ENCODE measurements at places on chromosomes 2 and 18.

DNA sequence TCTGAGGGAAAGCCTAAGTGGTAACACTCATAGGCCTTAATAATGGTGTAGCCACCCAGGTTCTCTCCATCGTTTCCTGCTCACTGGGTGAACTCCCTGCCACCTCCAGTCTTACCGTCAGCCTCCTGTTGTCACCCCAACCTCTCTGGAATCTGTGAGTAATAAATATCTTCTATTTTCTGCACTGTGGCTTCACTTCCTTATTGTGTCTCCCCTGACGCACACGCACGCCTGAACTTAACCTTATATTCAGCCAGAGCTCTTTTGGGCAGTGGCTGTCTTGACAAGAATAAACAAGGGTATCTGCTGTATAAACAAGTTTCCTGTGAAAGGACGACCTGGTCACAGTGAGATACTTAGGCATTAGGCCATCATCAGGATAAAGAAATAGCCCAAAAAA is 467.2 kb downstream of the SPAG16 start:
- H3K4me1 ChIP-seq: no peaks in the 10 kb centered on the region
- no peak overlapping the region for H3K4me3 ChIP-seq
- no peak for DNase-seq

- H3K27me3 ChIP-seq: no peaks in the 10 kb centered on the region
- H3K36me3 ChIP-seq: no peaks in the 10 kb centered on the region
- no peak for DNase-seq
- H3K4me3 ChIP-seq: no peak overlapping the region
- no peak overlapping the region for H3K27ac ChIP-seq
Measured at GRCh38 chr2:139156730-139157129, 376.5 kb upstream of the NXPH2 start.

GRCh38 chr18:75208836-75209128 is 157 bp downstream of the PTGR3 start:
- no peaks in the 10 kb centered on the region for H3K36me3 ChIP-seq
- H3K4me3 ChIP-seq: peak overlapping the region; percentile 89
- peaks cover 59% of the 10 kb centered on the region for H3K4me1 ChIP-seq
- H3K27ac ChIP-seq: no peak overlapping the region
- H3K27me3 ChIP-seq: peaks cover 10% of the 10 kb centered on the region
- no peak for DNase-seq

GRCh38 chr2:192119536-192119935 is 75.2 kb downstream of the TMEFF2 start:
- no peak for DNase-seq
- no peak overlapping the region for H3K27ac ChIP-seq
- no peaks in the 10 kb centered on the region for H3K4me1 ChIP-seq
- no peak overlapping the region for H3K4me3 ChIP-seq
- H3K27me3 ChIP-seq: no peaks in the 10 kb centered on the region

- H3K4me1 ChIP-seq: peaks cover 37% of the 10 kb centered on the region
- H3K27me3 ChIP-seq: no peaks in the 10 kb centered on the region
- H3K4me3 ChIP-seq: no peak overlapping the region
Measured at GRCh38 chr2:207091928-207092327, 73.8 kb downstream of the KLF7 start.

DNA sequence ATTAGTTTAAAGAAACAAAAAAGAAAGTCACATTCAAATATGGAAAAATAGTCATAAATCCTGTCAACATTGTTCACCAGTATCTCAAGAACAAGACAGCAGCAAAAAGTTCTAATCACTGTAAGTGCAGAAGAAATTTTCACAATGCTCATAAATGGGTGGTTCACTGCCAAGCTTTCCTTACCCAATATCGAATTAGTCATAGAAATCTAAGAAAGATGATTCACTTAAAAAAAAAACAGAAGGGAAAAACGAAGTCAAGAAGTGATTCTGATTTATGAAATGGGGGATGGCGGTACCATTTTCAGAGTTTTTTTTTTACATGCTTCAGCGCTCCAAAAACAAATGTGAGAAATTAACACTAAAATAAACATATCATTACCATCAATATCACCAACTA is 156.7 kb downstream of the EXOC6B start:
- H3K36me3 ChIP-seq: peaks cover 16% of the 10 kb centered on the region
- no peak overlapping the region for H3K27ac ChIP-seq
- no peak overlapping the region for H3K4me3 ChIP-seq
- DNase-seq: no peak
- H3K4me1 ChIP-seq: peaks cover 4% of the 10 kb centered on the region

- no peaks in the 10 kb centered on the region for H3K36me3 ChIP-seq
- no peak overlapping the region for H3K4me3 ChIP-seq
- no peak overlapping the region for H3K27ac ChIP-seq
Measured at GRCh38 chr2:202016579-202017227, 17.0 kb upstream of the FZD7 start.

- peaks cover 15% of the 10 kb centered on the region for H3K36me3 ChIP-seq
- H3K4me1 ChIP-seq: peaks cover 82% of the 10 kb centered on the region
- no peak for DNase-seq
- H3K4me3 ChIP-seq: no peak overlapping the region
- peak overlapping the region; percentile 74 for H3K27ac ChIP-seq
- H3K27me3 ChIP-seq: no peaks in the 10 kb centered on the region
Measured at GRCh38 chr2:97966545-97967215, 29.1 kb downstream of the TMEM131 start.

DNA sequence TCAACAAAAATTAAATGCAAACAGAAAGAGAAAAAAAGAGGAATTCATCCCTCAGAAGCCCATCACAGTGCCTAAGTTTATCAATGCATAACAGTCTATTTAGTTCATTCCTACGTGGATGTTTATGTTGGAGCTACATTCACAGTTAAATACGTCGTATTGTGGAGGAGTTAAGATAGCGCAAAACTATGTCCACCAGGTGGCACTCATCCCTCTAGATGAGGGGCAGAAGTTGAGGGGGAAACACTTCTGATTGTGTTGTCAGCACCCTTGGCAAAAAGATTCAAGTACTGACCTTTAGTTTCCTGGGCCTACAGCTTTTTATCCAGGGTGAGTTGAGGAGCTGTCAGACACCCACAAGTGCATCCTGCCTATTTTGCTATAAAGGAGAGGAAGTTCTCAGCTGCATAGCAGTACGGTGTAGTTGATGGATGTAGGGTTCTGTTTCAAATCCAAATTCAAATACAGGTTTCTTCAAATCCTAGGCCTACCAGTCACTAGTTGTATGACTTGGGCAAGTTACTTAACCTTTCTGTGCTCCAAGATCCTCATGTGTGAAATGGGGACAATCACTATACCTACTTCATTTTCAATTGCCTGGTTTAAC is 26.8 kb upstream of the MYO1B start:
- H3K27ac ChIP-seq: no peak overlapping the region
- DNase-seq: peak; percentile 43
- no peaks in the 10 kb centered on the region for H3K27me3 ChIP-seq

DNA sequence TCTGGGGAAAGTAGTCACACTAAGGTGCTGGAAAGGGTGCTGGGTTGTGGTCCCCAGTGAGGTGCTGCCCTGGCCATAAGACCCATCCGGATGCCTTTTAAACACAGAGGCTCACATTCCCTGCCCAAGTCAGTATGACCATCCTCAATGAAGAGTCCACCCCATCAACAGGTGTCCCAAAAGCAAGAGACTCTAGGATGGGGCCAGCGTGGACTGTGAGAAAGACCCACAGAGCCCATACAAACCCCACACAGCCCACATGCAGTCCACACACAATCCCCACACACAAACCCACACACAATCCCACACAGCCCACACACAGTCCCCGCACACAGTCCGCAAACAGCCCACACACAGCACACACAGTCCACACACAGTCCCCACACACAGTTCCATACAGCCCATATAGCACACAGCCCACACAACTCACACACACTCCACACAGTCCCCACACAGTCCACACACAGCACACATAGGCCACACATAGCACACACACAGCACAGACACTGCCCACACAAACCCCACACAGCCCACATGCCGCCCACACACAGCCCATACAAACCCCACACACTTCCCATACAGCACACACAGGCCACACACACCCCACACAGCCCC is 241.4 kb upstream of the SALL3 start:
- no peak overlapping the region for H3K27ac ChIP-seq
- DNase-seq: no peak
- H3K4me1 ChIP-seq: no peaks in the 10 kb centered on the region
- no peaks in the 10 kb centered on the region for H3K36me3 ChIP-seq
- no peak overlapping the region for H3K4me3 ChIP-seq

GRCh38 chr2:64837116-64837731 is 152.0 kb upstream of the SLC1A4 start:
- H3K36me3 ChIP-seq: no peaks in the 10 kb centered on the region
- H3K4me1 ChIP-seq: peaks cover 42% of the 10 kb centered on the region
- H3K27ac ChIP-seq: peak overlapping the region; percentile 54
- DNase-seq: no peak
- no peak overlapping the region for H3K4me3 ChIP-seq
- no peaks in the 10 kb centered on the region for H3K27me3 ChIP-seq

DNA sequence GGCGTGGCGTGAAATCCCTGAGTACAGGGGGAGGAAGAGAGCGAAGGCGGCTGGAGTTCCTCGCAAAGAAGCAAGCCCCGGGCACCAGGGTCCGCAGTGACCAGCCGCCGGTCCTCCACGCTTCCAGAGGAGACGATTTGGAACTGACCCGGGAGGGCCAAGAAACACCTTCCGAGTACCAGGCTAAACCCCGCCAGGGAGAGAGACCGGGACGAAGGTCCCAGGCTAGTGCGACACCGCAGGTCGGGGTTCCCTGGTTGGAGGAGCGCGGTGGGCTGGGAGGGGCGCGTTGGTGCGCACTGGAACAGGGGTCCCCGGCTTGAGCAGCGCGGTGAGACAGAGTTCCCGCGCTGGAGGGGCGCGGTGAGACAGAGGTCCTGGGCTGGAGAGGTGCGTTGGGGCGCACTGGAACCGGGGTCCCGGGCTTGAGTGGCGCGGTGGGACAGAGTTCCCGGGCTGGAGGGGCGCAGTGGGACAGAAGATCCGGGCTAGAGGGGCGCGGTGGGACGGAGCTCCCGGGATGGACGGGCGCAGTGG is 901 bp downstream of the WDFY1 start:
- peak; percentile 34 for DNase-seq
- H3K4me3 ChIP-seq: peak overlapping the region; percentile 96
- no peaks in the 10 kb centered on the region for H3K27me3 ChIP-seq
- H3K36me3 ChIP-seq: peaks cover 8% of the 10 kb centered on the region
- H3K4me1 ChIP-seq: peaks cover 47% of the 10 kb centered on the region

GRCh38 chr2:30464544-30465170 is 17.6 kb downstream of the LCLAT1 start:
- no peak for DNase-seq
- H3K27ac ChIP-seq: peak overlapping the region; percentile 10
- peaks cover 51% of the 10 kb centered on the region for H3K4me1 ChIP-seq
- H3K36me3 ChIP-seq: no peaks in the 10 kb centered on the region
- no peak overlapping the region for H3K4me3 ChIP-seq

DNA sequence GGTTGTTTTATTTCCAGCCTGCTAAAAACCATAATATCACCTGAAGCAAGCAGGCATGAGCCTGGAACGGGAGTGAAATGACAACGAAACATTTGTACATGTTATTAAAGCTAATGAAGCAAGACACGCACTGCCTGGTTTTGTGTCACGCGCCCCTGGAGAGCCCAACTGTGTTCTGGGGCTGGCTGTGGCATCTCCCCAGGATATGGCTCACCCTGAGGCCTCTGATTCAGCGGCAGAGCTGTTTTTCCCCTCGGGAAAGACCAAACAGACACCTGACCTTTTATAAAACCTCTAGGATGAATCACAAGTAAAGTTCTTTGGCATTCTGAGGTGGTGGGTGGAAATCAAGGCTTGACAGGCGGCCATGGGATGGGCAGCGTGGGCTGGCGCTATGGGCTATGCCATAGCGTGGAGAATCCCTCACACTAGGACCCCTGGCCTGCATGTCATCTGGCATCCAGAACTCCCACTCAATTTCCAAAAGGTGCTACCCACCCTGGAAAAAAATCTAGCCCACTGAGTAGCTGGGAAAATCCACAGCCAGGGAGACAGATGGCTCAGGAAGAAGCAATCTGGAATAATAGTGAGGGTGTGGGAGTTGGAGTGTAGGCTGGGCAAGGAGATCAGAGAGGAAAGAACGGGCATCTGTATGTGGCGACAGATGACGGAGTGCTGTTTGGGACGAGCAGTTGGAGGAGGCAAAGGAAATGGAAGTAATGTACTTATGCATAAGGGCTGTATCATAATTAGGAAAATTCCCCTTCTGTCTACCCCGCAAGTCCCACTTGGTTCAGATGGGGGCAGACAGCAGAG is 262.0 kb downstream of the AFF3 start:
- H3K27ac ChIP-seq: no peak overlapping the region
- H3K4me1 ChIP-seq: peaks cover 94% of the 10 kb centered on the region
- H3K36me3 ChIP-seq: peaks cover 46% of the 10 kb centered on the region
- H3K4me3 ChIP-seq: peak overlapping the region; percentile 59

- peaks cover 28% of the 10 kb centered on the region for H3K27me3 ChIP-seq
- no peak overlapping the region for H3K4me3 ChIP-seq
- no peak overlapping the region for H3K27ac ChIP-seq
- no peaks in the 10 kb centered on the region for H3K36me3 ChIP-seq
- DNase-seq: no peak
Measured at GRCh38 chr18:33580546-33580945, 2.5 kb downstream of the ASXL3 start.

DNA sequence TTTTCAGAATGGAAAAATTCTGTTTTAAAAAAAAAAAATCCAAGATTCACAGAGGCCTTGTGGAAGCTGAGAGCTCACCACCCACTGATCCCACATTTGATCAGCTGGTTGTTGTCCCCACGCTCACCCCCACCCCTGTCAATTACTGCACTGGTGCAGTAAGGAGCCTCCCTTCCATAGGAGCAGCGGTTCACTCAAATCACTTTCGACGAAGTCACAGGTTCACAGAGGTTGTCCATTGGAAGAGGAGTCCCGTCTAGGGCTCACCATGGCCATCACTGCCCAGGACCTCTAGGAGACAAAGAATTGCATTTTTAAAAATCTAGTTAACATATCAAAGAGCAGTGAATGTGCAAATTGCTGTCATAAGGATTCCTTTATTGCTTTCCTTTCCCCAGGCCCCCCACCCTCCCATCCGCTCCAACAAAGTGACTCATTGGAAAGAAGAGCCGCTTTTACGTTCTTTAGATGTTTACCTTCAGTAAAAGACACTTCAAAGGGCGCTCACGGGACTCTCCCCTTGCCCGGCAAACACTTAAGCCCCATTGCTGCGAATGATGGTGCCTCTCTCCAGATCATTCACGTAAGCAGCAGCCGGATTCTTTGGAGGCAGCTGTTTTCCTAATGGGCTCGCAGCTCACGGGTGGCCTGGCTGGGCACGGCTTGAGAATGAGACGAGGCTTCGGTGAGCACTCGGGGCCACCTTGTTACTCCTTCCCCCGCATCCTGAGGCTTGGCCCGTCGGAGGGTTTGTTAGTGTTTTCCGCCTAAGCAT is 165.5 kb upstream of the SALL3 start:
- H3K4me1 ChIP-seq: no peaks in the 10 kb centered on the region
- no peak overlapping the region for H3K27ac ChIP-seq
- H3K27me3 ChIP-seq: peaks cover 18% of the 10 kb centered on the region

- no peak overlapping the region for H3K27ac ChIP-seq
- H3K36me3 ChIP-seq: no peaks in the 10 kb centered on the region
- H3K4me3 ChIP-seq: no peak overlapping the region
- no peaks in the 10 kb centered on the region for H3K27me3 ChIP-seq
Measured at GRCh38 chr2:192604295-192604694, 409.6 kb upstream of the TMEFF2 start.

GRCh38 chr2:174120346-174120745 is 128.0 kb downstream of the OLA1 start:
- H3K27ac ChIP-seq: no peak overlapping the region
- H3K36me3 ChIP-seq: no peaks in the 10 kb centered on the region
- DNase-seq: no peak
- no peaks in the 10 kb centered on the region for H3K4me1 ChIP-seq
- H3K27me3 ChIP-seq: no peaks in the 10 kb centered on the region
- H3K4me3 ChIP-seq: no peak overlapping the region
